ENCODE measurements at places on chromosomes 5 and 9. TPM values are rescaled to one million over a fixed set of nuclear protein-coding genes. Genes with fewer than 3 reads are reported as not detected.

Gene SPATA31A3
- total RNA-seq = not detected

Gene SPAAR
- total RNA-seq = 4.0 TPM

Gene STKLD1
- 0.62 TPM for total RNA-seq

GRCh38 chr5:78221964-78222451 lies 72.5 kb downstream of the AP3B1 start:
- no peak for DNase-seq

Gene PDE6A
- total RNA-seq = 0.13 TPM

Gene INSL6
- total RNA-seq = not detected

Gene ZFP37
- total RNA-seq = 2.0 TPM
